Right ventricle myocardium inferior (tissue), 1 donor: ENCODE measurements at places on chromosomes 4 and X. TPM values are rescaled to one million over a fixed set of nuclear protein-coding genes. Genes with fewer than 3 reads are reported as not detected.
A peak's percentile ranks its signal among the peaks of the same experiment; 100 is the strongest.

ARSJ gene
- 0.54 TPM for total RNA-seq

GRCh38 chr4:2583092-2583491 lies 46.6 kb downstream of the FAM193A start:
- no peak for DNase-seq

DNA sequence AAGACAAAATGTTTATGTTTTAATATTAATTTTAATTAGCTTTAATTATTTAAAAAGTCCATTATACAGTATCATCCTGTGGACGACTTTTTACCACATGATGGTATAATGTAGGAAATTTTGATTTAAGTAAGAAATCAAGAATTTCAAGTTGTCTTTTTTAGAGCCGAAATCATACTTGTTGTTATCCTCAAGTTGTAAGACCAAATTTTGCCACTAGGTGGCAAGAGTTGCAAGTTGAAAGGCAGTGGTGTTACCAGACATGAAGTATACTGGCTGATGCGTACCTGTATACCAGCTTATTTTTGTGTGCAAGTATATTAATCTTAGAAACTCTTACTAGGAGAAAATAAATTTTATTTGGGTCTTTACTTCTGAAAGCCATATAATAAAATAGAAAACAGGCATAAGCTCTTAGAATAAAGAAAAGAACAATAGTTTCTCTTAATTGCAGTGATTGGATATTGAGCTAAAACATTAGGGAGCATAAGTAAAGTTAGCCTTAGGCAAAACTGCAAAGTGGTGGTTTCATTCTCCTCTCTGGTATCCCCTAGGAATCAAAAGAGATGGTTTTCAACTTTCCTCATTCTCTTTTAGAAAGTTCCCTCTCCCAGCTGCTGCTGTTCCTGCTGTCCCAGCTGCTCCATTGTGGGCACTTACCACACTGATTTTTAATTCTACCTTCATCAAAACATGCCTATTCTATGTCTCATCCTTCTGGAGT lies 118.0 kb upstream of the WDFY3 start:
- no peak for DNase-seq

GRCh38 chr4:20761382-20761781 lies 61.1 kb downstream of the PACRGL start:
- DNase-seq, result no peak

DNA sequence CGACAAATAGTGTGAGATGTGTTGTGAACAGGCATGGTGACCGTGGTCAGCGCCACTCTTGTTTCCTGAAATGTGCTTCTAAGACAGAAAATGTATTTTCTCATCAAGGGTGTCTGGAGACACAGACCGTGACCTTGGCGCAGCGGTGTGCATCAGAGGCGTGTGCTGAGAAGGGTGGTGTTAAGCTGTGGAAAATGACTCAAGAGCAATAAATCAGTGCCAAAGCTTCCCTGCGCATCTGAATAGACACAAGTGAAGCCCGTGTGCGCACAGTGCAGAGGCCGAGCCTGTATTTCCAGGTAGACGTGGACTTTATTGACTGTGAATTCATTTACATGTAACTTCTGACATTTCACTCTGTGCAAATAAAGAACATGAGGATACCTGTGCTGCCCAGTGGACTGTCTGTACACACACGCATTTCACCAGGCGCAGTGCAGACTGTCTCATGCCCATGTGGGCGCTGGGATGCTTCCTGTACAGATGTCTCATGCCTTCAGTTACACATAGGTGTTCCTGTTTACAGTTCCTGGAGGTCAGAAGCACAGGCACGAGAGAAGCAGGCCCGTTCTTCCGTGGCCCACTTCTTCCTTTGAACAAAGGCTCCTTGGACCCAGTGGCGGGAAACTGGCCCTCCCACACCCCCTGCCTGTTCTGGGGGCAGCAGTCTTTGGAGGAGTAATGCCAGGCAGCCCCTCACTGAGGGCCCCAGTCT lies 31.9 kb downstream of the NSG1 start:
- DNase-seq, result peak; percentile 59

GRCh38 chr4:105455998-105456397 lies 17.9 kb downstream of the PPA2 start:
- DNase-seq, result no peak
